ENCODE measurements at places on chromosomes 12 and 14. TPM values are rescaled to one million over a fixed set of nuclear protein-coding genes. Genes with fewer than 3 reads are reported as not detected.

Gene FBXO21
- total RNA-seq = 49.2 TPM

Gene GRIN2B
- total RNA-seq = not detected

Gene ESR2
- 0.12 TPM for total RNA-seq

Gene SLC39A5
- not detected for total RNA-seq

Gene SRGAP1
- 23.7 TPM for total RNA-seq

Gene TDRD9
- 1.3 TPM for total RNA-seq

Gene FAM90A1
- 0.16 TPM for total RNA-seq

Gene LRIG3
- 139 TPM for total RNA-seq

Gene PLA2G1B
- total RNA-seq = not detected

Gene KERA
- total RNA-seq = not detected

Gene EMP1
- 393 TPM for total RNA-seq

Gene RBMS2
- total RNA-seq = 26.0 TPM

Gene TTC7B
- 27.2 TPM for total RNA-seq

Gene MMP14
- total RNA-seq = 680 TPM

Gene CYP46A1
- total RNA-seq = 0.36 TPM

Measured in hair follicle dermal papilla cell (primary cell).